ENCODE measurements at places on chromosomes 3 and 15. TPM values are rescaled to one million over a fixed set of nuclear protein-coding genes. Genes with fewer than 3 reads are reported as not detected.
A peak's percentile ranks its signal among the peaks of the same experiment; 100 is the strongest.

- DNase-seq = no peak
Observed at GRCh38 chr3:194395212-194395611, 3.9 kb downstream of the GP5 start.

- no peak for DNase-seq
Observed at GRCh38 chr3:145490088-145491048, 670.6 kb downstream of the PLOD2 start.

PRTG gene
- 322 TPM for total RNA-seq

GRCh38 chr3:15390460-15390859, 36.9 kb downstream of the METTL6 start:
- no peak for DNase-seq

DNA sequence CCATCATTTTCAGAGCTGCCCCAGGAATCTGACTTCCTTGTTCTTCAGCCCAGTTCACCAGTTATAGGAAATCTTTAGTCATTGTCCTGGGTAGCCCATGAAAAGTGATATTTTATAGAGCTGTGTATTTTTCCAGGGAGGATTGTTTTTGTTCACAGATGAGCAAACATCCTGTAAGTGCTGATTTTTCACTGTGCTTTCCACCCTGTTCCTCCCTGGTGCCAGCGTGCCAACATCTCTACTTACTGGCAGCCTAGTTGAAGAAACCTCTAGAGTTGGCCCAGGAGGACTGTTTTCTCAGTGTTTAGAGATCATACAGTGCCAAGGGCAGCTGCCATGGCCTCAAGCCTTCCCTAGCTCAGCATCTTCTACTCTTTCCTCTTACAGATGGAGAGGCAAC, 41.3 kb downstream of the ST6GAL1 start:
- DNase-seq = no peak

GRCh38 chr15:80059786-80060355, 395 bp downstream of the ZFAND6 start:
- no peak for DNase-seq

- no peak for DNase-seq
Observed at GRCh38 chr15:52118969-52119749, 6.6 kb upstream of the BCL2L10 start.

ATOSA gene
- total RNA-seq = 15.8 TPM

DNA sequence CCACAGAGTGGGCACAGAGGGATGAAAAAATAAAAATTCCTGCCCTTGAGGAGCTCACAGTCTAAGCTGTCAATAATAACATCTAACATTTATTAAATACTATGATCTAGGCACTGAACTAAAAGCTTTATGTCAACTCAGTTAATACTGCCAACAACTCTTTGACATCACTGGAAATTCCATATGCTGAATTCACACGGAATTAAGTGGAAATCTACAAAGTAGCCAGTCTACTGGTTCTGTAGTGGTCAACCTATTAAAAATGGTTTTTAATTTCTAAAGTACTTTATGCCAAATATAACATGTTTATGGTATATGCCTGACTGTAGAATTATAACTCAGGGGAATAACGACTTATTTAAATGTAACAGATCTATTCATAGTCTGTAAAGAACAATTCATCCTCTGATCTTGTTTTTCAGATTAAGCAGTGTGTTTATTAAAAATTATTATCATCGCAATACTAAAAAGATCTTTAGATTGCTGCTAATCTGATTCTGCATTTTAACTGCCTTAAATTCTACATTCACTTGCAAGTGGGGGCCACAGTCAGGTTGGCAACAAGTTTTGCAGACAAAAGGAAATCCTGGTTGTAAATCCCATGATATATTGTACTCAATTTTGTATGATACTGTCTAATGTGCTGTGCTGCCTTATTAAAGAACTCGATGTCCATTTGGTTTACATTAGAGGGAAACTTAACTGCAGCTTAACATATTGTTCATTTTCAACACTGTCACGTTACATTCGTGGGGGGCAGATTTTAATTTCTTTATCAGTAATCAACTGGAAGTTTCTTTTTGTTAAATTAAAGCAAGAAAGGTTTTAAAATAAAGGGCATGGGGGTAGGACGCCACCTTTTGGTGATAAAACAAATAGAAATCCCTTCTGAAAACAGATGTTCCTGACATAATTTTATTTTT, 2.6 kb upstream of the FOXP1 start:
- no peak for DNase-seq

- no peak for DNase-seq
Observed at GRCh38 chr3:64928683-64929082, 240.9 kb upstream of the ADAMTS9 start.

DNA sequence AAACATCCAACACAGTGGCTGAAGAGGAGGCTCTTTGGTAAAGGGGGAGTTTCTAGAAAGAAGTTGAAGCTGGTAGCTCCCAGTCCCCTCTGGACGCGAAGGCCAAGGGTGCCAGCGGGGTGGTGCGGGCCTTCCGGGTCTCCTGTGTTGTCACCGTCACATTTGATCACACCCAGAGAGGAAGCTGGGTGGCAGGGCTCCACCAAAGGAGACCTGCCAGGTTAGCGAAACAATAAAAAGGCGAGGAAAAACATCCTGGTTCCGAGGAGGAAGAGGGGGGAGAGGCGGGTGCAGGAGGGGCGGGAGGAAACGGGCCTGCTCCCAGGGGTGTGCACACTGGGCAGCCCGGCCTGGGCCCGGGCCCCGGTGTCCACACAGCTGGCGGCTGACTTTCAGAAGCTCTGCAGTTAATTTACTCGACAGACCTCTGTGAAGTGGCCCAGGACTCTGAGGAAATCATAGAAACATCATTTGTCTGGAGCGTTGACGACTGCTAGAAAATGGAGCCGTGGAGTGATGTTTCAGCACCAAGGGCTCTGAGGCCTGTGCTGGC, 12.1 kb downstream of the HEG1 start:
- DNase-seq = no peak

- DNase-seq = no peak
Observed at GRCh38 chr3:143832433-143832832, 15.8 kb downstream of the SLC9A9 start.

GRCh38 chr15:22959321-22960101, 20.7 kb downstream of the CYFIP1 start:
- DNase-seq = no peak

DNA sequence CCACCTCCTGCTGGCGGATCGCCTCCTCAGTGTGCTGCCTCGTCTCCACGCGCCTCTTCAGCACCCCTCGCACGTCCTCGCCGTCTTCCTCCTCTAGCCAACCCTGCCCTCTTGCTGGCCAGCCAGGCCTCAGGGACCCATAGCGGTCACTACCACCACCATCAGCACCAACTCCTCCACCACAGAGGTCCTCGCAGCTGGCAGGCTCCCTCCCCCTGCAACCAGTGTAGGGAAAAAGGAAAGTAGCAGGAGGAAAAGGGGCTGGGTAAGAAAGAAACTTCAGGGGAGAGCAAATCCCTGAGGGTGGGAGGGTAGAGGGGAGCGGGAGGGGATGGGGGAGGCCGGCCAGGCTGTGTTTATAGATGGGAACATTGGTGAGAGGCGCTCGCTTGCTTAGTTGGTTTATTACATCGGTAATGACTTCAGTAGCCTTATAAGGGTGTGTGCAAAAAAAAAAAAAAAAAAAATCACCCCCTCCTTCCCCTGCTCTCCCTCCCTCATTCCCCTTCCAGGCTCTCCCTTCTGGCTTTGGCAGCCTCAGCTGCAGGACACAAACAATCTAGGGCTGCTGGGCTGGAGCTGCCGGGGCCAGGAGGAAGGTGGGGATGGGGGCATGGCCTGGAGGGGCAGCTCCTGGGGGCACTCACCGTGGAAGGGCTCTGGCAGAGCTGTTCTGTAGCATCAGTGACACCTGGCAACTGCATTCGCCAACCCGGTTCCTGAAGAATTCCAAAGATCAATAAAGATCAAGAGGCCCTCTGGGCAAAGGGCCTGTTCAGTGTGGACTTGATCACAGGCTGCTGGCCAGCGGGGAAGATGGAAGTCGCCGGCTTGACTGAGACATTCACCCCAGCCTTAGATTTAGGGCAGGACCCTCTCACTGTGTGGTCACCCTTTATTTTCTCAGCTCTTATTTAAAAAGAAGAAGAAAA, 116.2 kb upstream of the HACD2 start:
- no peak for DNase-seq

DNA sequence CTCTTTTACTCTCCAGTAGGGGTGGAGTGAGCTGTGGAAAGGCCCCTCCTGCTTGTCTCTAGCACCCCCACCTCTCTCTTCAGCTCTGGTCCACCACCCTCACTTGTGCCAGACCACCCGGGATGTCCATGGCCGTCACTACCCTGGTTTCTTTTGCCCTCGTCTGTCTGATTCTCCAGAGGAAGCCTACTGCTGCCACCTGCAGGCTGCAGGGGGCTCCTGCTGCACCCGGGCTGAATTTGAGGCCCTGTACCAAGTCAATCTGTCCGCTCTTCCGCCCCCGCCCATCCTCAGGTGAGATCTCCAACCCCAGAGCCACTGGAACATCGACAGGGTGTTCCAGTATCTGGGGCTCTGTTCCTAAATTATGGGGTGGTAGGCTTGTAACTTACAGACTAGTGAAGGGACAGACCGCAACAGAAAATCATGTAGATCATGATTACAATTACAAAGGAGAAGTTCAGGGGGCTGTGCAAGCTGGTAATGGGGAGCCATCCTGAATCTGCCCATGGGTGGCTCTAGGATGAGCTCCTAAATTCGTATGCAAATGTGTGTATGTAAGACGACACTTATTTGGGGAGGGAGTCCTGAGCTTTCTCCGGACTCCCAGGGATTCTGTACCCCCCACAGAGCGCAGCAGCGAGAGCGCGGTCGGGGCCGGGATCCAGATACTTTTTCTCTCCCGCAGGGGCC, 683 bp upstream of the UNC45A start:
- DNase-seq = peak; percentile 82

DNA sequence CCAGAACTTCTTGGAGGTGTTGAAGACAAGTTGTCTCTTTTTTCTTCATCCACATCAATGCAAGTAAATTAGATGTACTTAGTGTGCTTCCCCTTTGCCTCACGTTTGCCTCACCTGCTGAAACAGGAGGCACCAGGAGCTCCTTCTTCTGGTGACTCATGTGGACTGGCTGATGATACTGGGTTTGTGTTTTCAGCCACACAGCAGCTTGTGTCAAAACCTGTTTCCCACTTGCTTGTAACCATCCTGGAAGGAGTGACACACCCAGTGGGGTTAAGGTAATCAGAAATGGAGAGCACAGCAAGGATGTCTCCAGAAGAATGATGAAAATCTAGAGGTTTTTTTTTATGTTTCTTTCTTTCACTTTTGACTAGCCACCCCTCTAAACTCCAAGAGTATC, 143.3 kb upstream of the RBMS3 start:
- DNase-seq = no peak

DNA sequence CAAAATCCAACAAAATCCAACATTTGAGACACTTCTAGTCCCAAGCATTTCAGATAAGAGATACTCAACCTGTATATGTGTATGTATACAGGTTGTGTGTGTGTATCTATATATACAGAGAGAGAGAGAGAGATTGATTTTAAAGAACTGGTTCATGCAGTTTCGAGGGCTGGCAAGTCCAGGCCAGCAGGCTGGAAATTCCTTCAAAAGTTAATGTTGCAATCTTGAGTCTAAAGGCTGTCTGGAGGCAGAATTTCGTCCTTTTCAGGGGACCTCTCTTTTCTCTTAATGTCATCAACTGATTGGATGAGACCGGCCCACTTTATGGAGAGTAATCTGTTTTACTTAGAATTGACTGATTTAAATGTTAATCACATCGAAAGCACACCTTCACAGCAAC, 199.6 kb upstream of the IL12A start:
- DNase-seq = no peak

AAGAB gene
- 54.9 TPM for total RNA-seq

- no peak for DNase-seq
Observed at GRCh38 chr3:3443482-3443881, 264.0 kb upstream of the CRBN start.

GRCh38 chr3:158846803-158847451, 45.1 kb downstream of the MFSD1 start:
- no peak for DNase-seq

CELF6 gene
- total RNA-seq = 1.1 TPM
